Cardiac atrium fibroblast (primary cell): ENCODE measurements at places on chromosomes 1 and 21. TPM values are rescaled to one million over a fixed set of nuclear protein-coding genes. Genes with fewer than 3 reads are reported as not detected.

Gene UROD
- total RNA-seq: 119 TPM in 2 replicates

Gene DNMT3L
- total RNA-seq: not detected in 2 replicates

Gene GJA8
- not detected in 2 replicates for total RNA-seq

Gene LCE2B
- not detected in 2 replicates for total RNA-seq

Gene CD1D
- 9.7 and 11.0 TPM in 2 replicates for total RNA-seq

Gene GBP2
- 9.6 and 12.6 TPM in 2 replicates for total RNA-seq

Gene OLFML2B
- 2.1 and 4.9 TPM in 2 replicates for total RNA-seq

Gene TXNIP
- 302 and 306 TPM in 2 replicates for total RNA-seq

Gene OLIG2
- not detected in 2 replicates for total RNA-seq

Gene LCK
- 0.49 TPM in 1 of 2 replicates, not detected in the other for total RNA-seq

Gene BEND5
- 3.7 and 4.2 TPM in 2 replicates for total RNA-seq

Gene SLC27A3
- 19.1 and 19.5 TPM in 2 replicates for total RNA-seq

Gene TSACC
- 2.6 TPM in 1 of 2 replicates, not detected in the other for total RNA-seq

Gene INSRR
- not detected in 2 replicates for total RNA-seq
